BJ (cell line): ENCODE measurements at places on chromosomes 5 and 9.

GRCh38 chr5:15233566-15233965 is 266.4 kb upstream of the FBXL7 start:
- no peak for DNase-seq

GRCh38 chr5:134092875-134093274 is 21.6 kb upstream of the TCF7 start:
- no peak for DNase-seq

GRCh38 chr9:8558176-8558575 is 758.6 kb upstream of the DMAC1 start:
- no peak for DNase-seq

- DNase-seq, result no peak
Observed at GRCh38 chr5:116614603-116614920, 39.9 kb upstream of the SEMA6A start.

- DNase-seq, result no peak
Observed at GRCh38 chr9:93578844-93579243, 2.5 kb downstream of the PHF2 start.

DNA sequence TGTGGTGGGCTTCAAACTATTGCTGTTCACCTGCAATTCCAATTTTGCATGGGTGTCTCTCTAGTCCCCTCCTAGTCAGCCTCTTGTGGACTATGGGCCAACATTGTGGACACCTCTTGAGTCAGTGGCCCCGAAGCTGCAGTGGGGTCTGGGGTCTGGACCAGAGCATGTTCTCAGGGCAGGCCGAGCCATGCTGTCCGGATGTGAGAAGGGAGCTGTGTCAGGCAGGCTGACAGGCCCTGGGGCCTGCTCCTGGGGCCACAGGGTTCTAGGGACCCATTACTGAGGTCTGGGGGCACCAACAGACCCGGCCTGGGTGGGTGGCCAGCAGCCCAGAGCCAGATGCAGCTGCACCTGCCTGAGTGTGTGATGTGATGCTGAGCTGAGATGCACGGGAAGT is 16.5 kb upstream of the IRX4 start:
- no peak for DNase-seq

DNA sequence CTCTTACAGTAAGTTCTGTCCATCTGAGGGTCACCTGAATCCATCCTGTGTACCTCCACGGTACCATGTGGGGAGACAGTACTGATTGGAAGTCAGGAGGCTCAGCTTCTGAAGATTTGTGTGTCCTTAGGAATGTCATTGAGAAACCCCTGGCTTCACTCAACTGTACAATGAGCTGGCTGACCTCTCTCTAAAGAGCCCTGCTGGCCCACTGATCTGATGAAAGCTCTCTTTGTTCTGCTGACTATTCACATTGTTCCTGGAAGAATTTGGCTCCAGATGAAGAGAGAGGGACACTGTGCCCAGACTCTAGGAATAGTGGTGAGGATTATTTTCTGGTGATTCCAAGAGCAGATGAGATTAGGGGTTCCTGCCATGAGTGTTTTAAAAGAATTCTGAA is 141.2 kb downstream of the LURAP1L start:
- no peak for DNase-seq

GRCh38 chr5:140018517-140018916 is 24.6 kb downstream of the NRG2 start:
- DNase-seq, result no peak

DNA sequence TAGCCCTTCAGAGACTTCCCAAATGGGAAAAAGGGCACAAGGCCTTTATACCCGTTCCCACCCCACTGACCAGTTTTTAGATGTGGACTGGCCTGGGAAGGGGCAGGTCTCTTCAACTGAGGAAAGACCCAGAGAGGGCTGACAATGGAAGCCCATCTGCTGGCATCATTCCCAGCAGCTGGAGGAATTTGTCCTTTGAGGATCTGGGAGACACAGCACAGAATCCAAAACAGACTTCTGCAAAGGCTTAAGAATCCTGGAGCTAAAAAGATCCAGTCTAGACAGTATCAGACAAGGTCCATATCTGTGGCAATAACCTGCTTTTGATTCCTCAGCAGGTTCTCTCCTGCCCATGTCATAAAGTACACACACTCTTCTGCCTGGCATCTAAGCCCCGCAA is 329.2 kb downstream of the TMEM167A start:
- DNase-seq, result no peak

DNA sequence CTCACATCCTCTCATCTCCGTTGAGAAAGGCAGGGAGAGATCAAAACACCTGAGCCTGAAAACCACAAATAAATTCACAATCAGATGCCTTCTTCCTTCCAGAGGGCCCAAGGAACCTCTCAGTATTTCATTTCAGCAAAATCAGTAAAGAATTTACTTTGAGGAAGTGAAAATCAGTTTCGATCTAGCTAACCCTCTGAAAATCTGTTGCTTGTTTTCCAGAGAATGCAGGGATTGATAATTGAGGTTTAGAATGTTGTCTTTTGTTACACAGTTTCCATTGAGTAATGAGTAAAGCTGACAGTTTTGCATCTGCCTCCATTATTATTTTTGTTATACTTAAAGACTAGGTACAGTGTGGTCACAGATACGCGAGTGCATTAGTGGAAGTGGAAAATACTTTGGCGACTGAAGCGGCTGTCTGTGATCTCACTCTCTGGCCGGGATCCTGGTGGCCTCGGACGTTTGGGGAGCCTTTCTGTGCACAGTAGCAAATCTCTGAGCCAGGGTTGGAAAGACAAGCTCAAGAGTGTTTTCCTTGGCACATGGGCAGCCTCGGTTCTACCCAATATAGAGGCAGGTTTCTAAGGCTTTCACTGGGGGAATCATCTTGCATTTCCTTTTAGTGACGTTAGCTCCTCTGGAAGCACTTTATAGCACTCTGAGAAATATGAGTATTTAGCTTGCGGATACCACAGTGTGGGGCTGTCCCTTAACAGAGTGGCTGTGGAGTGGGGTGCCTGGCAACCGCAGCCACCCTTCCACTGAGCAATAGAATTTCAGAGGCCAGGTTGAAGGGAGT is 32.2 kb upstream of the ANGPTL2 start:
- DNase-seq, result peak; percentile 61

DNA sequence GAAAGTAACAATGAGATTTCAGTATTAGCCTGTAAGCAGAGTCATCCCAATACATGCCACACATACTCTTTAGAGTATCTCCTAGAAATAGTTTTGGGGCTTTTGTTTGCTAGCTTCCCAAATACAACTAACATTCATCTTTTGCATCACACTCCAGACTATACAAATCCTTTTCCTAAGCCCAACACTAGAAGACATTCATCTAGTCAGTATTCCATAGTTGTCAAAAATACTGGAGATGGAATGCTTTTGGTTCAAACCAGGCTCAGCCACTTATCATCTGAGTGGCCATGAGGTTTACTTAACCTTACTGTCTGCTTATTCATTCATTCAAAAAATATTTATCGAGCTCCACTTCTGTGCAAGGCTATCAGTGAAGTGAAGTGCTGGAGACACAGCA is 205.1 kb upstream of the SGCD start:
- no peak for DNase-seq

GRCh38 chr9:136023410-136024225 is 62.4 kb upstream of the UBAC1 start:
- peak; percentile 34 for DNase-seq

DNA sequence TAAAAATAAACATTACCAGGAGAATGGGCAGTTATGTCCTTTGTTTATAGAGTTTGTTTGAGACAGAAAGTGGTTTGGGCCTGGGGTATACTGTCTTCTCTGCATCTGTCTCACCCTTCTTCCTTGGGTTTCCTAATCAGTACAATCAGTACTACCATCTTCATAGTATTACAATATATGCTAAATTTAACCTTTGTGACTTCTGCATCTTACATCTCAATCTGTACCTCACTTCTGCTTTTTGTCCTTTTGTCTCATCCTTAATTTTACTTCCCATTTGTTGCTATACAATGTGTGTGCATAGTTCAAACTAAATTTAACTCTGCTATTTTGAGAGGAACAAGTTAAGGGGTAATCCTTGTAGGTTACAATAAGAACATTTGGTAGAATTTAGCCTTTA is 19.6 kb downstream of the FBXO38 start:
- DNase-seq, result no peak

GRCh38 chr5:151733358-151734063 is 24.9 kb downstream of the ATOX1 start:
- DNase-seq, result no peak
